ENCODE measurements at places on chromosomes 4 and X.

GRCh38 chrX:111284631-111285293 is 14.5 kb upstream of the CAPN6 start:
- no peak for DNase-seq

DNA sequence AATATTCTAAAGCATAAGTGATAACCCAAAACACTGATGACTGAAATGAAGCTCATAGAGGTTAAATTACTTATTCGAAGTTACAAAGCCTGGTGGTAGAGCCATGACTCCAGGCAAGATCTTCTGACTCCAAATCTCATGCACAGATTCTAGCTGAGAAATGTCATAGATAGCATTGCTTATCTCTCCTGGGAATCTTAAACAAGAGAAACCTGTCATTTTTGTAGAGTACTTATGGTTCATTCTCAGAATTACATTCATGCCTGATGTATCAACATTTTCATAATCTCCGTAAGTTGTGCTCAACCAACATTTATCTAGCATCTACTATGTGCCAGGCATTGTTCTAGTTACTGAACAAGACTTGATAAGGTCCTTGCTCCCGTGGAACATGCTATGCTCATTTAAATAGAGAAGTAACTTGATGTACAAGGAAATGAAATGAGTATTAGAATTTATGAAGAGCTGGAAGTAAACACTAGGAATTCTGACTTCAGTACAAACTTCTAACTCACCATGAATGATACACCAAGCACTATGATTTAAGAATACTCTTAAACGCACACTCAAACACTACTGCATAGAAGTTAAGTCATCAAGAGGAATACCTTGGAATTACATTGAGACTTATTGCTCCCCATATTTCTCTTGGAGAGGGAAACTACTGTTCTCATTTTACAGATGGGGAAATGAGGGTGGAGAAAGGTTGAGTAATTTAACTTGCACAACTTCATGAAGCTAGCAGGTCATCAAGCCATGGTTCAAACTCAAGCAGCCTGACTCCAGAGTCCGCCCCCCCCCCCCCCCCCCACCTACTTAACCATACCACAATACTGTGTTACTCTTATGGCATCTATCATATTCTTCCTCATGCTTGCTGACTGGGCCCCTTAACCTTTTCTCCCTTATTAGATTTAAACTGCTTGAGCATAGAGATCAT is 45.4 kb downstream of the MBNL3 start:
- DNase-seq, result no peak

GRCh38 chrX:134752981-134753717 is 94.9 kb upstream of the PLAC1 start:
- DNase-seq, result no peak

- DNase-seq, result no peak
Observed at GRCh38 chr4:120561648-120562047, 360.9 kb downstream of the PRDM5 start.

DNA sequence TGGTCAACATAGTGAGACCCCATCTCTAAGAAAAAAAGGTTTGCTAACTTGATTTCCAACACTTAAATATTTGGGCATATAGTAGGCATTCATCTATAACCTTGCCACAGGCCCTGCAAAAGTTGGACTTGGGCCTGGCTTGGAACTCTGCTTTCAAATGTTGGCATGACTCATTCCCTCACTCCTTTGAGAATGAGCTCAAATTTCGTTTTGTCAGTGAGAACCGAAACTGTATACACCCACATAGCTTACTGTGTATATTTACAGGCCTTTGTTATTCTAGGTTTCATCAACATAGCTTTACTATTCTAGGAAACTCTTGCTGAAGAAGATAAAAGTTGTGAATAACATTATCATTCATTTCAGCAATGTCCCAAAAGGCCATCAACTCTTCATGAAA is 88.7 kb upstream of the ELOVL6 start:
- no peak for DNase-seq

Measured in NCI-H1048 (cell line).